ENCODE measurements at places on chromosomes 12 and 14. TPM values are rescaled to one million over a fixed set of nuclear protein-coding genes. Genes with fewer than 3 reads are reported as not detected.

The SLC22A17 gene
- total RNA-seq: 3.9 TPM

The DNAH10 gene
- total RNA-seq: 0.35 TPM

The RNU4-1 gene
- 1,555 TPM for total RNA-seq

The PDE3A gene
- total RNA-seq: 32.1 TPM

DNA sequence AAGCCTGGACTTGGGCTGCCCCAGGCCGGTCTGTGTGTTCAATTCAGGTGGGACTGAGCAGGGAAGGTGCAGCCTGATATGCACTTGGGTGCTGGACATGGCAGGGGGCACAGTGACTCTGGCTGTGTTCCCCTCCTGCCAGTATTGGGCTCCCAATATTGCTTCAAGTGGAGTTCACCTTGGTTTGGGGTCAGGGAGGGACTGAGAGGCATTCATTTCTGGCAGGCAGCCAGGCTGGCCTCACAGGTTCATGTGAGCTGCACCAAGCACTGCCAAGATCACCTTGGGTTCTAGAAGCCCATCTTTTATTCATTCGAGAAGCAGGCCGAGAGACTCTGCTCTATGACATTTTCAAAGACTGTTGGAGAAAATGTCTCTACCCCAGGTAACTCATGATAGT lies 245.0 kb downstream of the CHST11 start:
- no peak for DNase-seq

- no peak for DNase-seq
Observed at GRCh38 chr12:120167529-120168095, 26.9 kb downstream of the GCN1 start.
